ENCODE measurements at places on chromosomes 5 and 9.

DNA sequence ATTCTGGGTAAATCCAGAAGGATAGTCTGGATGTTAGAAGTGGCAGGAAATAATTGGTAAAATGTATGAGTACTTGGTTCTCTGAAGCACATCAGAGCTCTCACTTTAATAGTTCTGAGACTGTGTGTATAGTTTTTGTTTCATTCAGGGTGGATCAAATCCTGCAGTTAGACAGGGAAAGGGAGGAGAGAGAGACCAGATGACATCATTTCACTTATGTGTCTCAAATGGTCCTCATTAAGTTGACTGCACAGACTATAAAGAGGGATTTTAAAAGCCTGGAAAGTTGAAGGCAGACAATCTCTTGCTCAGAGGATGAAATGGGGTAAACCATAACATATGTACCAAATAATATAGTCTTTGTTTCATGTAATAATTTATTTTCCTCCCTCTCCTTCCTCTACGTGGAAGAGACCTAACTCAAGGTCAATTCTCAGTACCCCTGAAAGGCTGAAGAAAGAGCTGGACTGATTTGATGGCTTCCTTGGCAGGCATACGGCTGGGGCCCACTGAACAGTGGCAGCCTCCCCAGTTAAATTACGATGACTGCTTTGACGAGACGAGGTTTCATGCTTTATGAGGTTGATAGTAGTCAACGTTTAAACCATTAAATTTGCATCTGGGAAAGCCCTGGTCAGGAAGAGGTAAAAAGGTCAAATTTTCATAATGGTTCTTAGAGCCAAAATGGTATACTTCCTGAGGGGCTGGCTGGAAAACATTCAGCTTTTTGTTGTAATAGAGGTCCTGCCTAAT is 395.1 kb upstream of the RPS23 start:
- no peak for DNase-seq

DNA sequence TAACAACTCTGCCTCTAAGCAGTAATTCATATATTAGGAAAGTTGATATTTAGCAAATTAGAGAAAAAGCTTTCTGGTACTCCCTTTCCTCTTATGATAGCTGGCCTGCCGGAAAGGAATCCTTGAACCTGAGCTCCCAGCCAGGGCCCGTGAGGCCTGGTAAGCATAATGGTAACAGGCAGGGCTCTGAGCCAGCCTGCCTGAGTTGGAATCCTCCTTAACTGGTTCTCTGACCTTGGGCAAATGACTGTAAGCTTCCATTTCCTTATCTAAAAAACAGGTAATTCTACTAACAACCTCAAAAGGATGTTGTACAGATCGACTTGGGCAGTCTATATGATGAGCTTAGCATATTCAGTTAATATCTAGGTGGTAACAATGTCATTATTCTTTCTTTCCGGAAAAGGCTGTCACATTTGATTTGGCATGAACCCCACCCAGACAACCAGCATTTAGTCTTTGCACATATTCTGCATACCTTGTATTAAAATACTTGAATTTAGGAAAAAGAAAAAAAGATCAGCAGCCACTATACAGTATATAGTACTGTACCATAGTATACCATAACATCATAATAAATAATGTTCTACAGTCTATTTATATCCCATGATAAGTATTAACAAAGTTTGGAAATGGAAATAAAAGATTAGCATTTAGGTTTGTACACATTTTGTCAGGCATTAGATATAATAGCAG is 55.7 kb upstream of the MAP3K1 start:
- no peak for DNase-seq

DNA sequence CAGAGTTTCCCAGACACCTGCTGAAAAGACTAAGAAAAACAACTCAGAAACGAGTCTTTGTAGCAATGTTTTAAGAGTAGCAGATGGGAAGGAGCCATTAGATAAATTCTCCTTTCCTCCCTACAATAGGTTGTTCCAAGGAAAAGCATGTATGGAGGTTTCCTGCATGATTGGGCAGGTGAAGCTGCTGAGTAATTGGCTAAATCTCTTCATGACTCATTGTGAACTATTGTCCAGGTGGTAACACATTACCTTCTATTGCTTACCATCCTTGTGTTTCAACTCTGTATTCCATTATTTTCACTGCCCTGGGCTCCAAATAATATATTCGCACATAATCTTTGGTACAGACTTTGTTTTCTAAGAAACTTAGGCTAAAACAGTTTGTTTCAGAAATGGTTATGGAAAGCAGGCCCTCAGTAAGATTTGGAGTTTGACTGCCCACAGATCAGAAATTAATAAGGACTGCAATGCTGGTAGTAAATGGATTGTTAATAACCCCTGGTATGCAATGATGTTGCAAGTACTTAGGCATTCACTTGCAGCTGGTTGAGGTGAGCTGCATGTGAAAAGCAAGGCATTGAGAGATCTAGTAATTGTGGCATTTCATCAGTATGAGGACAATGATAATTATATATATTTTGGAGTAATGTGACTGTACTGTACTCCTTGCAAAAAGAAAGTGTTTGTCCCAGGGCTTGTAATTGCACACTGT is 281.4 kb upstream of the VLDLR start:
- DNase-seq, result no peak

DNA sequence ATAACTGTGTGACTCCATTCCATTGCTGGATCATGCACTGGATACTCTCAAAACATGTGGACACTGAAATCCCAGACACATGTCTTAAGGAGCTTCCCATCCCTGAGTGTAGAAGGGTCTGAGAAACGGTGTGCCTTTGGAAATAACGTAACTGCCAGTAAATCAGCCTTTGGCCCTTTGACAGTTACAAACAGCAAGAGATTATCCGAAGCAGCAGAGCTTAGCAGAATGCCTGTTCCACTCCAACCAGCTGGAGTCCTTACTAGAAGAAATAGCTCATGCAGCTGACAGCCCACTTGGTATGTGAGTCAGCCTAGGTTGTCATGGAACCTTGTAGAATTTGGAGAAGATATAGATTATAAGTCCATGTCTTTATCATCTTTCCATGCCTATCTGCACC is 7.0 kb downstream of the TMEM252 start:
- no peak for DNase-seq

- no peak for DNase-seq
These were observed 25.0 kb downstream of the CCDC69 start for GRCh38 chr5:151198861-151199260.

GRCh38 chr9:18542837-18543405 is 69.0 kb downstream of the ADAMTSL1 start:
- peak; percentile 78 for DNase-seq
